Stimulated activated CD8-positive, alpha-beta memory T cell treated with anti-CD3 and anti-CD28 coated beads, Interleukin-7, amount 100 ng/mL, for 48 hours (primary cell): ENCODE measurements at places on chromosomes 6 and 20.

GRCh38 chr20:58781138-58781537, 69.6 kb downstream of the GNAS-AS1 start:
- no peak for DNase-seq

GRCh38 chr20:15297059-15297875, 959.9 kb upstream of the FLRT3 start:
- DNase-seq, result no peak

GRCh38 chr20:10219993-10220750, 1.5 kb downstream of the SNAP25 start:
- DNase-seq, result no peak

- DNase-seq, result no peak
Measured at GRCh38 chr20:24957326-24958016, 8.4 kb downstream of the CST7 start.

GRCh38 chr6:158715330-158716311, 65.8 kb downstream of the SYTL3 start:
- no peak for DNase-seq

GRCh38 chr6:15876406-15876805, 213.6 kb upstream of the DTNBP1 start:
- DNase-seq, result no peak

GRCh38 chr6:141607956-141608355, 524.8 kb upstream of the GJE1 start:
- no peak for DNase-seq

DNA sequence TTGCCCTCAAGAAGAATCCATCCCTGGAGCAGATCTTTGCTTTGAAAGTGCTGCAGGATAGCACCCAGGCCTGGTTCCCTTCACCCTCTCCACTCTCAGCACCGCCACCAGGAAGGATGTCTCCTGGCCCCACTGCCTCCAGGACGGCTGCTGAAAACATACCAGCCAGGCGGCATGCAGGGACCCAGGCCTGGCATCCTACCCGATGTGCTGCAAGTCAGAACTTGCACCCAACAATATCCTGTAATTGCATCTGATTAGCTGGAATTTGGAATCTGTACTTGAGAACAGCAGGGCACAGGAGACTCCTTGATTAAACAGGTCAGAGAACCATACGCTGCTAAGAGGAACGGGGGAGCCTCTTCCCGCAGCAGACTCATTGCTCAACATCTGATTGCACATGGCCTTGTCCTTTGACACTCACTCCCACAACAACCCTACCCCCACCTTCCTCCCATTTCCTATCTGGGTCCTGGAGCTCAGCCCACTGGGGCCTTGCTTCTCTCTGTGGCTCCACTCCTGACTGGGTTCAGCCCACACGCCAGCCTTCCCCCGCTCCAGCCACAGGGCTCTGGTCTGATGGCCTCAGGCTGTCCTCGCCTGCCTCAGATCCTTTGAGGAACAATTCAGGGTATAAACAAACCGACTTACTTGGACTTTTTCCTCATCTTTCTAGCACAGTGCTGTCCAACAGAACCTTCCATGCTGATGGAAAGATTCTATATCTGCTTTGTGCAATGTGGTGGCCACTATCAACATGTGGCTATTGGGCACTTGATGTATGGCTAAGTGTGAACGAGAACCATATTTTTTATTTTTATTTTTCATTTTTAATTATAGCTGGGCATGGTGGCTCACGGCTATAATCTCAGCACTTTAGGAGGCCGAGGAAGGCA, 78.0 kb downstream of the FGD2 start:
- no peak for DNase-seq

DNA sequence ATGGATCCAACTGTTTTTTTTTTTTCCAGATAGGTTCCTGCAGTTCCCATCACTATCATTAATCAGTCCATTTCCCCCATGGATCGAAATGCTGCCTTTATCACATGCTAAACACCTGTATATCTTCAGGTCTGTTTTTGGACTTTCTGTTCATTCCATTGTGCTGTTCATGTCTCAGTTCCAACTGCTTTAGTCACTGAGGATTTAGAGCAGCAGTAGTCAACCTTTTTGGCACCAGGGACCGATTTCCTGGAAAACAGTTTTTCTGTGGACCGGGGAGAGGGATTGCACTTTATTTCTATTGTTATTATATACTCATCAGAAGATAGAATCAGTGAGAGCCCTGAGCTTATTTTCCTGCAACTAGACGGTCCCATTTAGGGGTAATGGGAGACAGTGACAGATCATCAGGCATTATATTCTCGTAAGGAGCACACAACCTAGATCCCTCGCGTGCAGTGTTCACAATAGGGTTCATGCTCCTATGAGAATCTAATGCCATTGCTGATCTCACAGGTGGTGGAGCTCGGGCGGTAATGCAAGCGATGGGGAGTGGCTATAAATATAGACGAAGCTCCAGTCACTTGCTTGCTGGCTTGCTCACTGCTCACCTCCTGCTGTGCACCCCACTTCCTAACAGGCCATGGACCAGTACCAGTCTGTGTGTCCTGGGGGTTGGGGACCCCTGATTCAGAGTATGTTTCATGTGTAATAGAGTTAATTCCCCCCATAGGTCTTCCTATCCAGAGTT, 46.0 kb downstream of the CAP2 start:
- no peak for DNase-seq

DNA sequence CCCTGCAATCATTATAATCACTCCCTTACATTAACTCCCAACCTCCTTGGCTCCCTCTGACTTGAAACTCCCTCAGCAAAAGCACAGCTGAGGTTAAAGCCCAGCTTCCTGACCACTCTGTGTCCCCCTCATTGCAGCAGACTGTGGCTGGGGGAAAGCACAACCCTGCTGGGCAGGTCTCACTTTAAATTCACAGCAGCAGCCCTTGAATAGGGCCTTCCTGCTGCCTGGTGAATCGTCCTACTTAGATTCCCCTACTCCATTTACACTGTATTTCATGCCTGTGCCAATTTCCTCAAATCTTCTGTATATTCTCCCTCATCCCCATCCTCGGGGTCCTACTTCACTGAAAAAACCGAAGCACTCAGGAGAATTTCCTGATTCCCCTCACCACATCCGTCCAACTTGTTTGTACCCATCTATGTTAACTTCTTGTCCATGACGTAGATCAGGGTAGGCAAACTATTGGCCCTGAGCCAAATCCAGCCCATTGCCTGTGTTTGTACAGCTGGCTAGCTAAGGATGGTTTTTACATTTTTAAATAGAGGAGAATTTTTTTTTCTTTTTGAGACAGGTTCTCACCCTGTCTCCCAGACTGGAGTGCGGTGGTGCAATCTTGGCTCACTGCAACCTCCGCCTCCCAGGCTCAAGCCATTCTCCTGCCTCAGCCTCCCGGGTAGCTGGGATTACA, 31.5 kb upstream of the GCM1 start:
- DNase-seq, result no peak

DNA sequence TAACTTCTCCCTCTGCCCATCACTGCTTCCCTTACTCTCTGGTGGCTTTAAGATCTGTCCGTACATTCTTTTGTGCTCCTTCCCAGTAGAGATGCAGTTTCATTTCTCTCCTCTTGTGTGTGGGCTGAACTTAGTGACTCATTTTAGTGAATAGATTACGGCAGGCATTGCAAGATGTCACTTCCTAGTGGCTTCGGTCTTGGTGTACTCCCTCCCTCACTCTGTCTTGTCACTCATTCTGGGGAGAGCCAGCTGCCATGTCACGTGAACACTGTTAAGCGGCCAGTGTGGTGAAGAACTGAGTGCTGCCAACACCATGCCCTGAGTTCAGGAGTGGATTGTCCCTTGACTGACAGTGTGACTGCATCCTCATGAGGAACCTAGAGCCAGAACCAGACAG, 115.9 kb downstream of the OTOR start:
- no peak for DNase-seq

DNA sequence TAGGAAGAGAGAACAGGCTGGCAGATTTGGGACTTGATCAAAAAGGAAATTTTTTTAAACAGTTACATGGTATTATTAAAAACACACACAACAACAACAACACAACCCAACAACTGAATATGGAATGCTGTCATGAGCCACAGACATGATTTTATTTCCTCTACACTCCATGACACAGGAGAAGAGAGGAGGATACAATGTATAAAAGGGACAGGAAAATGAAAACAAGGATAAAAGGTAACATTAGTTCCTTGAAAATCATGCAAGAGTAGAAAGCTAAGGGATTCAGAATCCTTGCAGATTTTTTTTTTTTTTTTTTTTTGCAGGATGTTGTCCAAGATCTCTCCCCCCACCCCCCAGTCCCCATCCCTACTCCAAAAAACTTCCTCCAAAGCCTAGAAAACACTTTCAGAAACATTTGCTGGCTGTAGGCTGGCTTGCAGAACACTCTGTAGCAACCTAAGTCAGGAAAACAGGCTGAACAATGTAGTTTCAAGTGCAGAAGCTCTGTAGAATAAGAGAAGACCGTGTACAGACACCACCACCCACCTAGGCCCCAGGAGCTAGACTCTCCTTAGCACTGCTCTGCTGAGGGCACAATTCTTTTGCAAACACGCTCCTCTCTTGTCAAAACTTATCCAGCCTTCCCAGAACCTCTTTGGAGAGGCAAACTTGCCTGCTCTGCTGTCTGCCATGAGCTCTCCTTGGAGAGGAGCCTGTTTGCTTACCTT, 845 bp downstream of the ZMYND8 start:
- DNase-seq, result no peak

DNA sequence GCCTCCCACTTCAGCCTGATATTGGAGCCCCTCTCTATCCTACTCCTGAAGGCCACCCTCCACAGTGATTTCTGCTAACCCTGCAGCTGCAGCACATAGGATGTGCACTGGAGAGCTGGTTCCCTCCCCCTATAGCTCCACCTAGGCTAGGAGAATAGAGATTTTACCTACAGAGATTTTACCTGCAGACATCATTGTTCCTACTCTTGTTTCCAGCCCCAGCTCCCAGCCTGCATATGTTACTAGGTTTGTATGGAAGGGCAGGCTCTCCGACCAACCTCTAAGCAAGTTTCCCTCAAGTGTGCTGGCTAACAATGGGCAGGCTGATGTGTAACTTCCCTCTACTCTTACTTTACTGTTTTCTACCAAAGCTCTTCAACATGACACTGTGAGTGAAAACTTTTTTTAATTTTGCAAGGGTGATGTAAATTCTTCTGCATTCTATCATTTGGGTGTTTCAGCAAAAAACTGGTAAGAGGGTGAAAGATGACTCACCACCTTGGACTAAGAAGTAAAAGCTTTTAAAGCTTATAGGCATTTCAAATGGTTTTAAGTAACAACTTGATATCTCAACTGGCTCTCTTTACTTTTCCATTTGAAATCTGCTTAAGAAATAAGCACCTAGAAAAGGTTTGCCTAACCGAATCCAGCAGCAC, 106.8 kb downstream of the CDK19 start:
- no peak for DNase-seq

- no peak for DNase-seq
Measured at GRCh38 chr20:17343656-17344452, 117.0 kb downstream of the PCSK2 start.

DNA sequence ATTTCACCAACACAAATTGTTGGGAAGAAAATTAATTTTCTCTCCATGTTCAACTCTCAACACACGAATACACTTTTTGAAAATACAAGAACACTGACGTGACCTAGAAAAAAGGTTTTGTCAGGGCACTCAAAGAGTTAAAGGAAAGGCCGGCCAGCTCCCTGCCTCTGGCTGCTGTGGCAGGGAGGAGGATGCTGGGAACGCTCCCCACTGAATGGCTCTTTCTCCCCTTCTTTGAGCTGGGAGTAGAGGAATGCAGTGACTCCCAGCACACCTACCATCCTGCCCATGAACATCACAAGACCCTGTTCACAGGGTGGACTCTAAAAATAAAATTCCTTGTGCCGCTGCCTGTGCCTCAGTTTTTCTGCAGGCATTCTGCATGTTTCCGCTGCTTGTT, 47.0 kb downstream of the MAP3K5 start:
- no peak for DNase-seq

- no peak for DNase-seq
Measured at GRCh38 chr6:135861189-135861588, 9.7 kb downstream of the PDE7B start.

DNA sequence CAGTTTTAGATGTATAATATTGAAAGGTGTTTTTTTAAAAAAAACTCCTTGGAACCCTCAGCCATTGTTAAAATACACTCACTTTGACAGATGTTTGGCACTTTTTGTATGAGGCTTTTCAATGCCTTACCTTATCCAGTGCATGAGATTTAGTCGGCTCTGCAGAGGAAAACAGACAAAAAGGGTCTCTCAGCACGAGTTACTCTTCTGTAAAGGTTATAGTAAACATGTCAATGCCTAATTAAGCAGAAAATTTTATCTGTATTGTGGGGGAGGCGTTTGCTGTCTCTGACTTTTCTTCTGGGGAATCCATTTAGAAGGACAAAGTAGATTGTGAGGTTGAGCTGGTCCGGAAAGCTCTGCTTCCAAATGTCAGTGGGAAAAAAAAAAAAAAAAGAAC, 278.3 kb downstream of the TSHZ2 start:
- no peak for DNase-seq

DNA sequence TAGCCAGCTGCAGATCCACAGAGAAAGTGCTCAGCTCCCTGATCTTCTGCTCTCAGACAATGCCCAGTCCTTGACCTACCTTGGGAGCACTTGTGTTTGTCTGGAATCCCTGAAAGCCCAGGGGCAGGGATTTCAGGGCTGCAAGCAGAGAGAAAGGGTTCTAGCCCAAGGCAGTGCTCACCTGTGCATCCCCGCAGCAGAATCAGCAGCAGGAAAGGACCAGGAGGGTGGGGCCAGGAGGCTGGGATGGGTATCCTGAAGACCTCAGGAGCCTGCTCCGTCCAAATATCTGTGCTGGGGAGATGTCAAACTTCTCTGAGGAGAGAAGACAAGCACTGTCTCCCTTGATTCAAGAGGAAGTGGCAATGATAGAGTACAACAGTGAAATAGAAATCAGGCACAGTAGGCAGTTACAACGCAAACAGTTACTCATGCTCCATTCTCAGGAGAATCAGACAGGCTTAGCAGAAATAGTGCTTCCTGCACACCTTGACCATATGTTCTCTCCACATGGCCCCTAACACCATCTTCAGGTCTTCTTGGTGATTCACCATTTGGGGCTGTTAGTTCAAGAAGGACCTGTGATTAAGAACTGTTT, 28.7 kb upstream of the SIRPG start:
- DNase-seq, result no peak

- no peak for DNase-seq
Measured at GRCh38 chr6:108968325-108969316, 120.4 kb downstream of the ARMC2 start.

DNA sequence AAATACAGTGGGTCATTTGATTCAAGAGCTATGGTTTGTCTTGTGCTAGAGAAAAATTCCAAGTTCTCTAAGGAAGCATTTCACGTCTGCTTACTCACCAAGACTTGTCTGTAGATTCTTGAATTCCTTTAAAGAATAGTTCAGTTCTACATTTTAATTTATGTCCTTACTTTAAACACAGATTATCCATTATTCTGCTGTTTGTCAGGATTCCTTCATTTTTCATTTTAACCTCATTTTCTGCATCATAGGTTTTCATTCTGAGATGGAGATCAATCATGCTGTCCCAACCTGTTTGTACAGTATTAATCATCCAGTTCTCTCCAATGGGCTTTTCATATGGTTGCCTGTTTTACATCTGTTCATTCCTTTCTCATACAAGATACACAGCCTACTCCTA, 24.5 kb upstream of the POPDC3 start:
- no peak for DNase-seq

GRCh38 chr20:3014662-3015061, 28.8 kb upstream of the GNRH2 start:
- peak; percentile 67 for DNase-seq
